ENCODE measurements at places on chromosomes 11 and 22. TPM values are rescaled to one million over a fixed set of nuclear protein-coding genes. Genes with fewer than 3 reads are reported as not detected.

Gene INS
- total RNA-seq, result not detected

Gene PTGDR2
- 0.18 TPM for total RNA-seq

Gene FAM227A
- total RNA-seq, result 0.13 TPM

Gene OR8G1
- total RNA-seq, result not detected

Gene TRIM49
- total RNA-seq, result not detected

Gene VPS26B
- total RNA-seq, result 28.6 TPM

Gene FOLR1
- total RNA-seq, result not detected

Gene NRGN
- total RNA-seq, result 0.99 TPM

Gene TYR
- not detected for total RNA-seq

Gene PGA3
- 0.55 TPM for total RNA-seq

DNA sequence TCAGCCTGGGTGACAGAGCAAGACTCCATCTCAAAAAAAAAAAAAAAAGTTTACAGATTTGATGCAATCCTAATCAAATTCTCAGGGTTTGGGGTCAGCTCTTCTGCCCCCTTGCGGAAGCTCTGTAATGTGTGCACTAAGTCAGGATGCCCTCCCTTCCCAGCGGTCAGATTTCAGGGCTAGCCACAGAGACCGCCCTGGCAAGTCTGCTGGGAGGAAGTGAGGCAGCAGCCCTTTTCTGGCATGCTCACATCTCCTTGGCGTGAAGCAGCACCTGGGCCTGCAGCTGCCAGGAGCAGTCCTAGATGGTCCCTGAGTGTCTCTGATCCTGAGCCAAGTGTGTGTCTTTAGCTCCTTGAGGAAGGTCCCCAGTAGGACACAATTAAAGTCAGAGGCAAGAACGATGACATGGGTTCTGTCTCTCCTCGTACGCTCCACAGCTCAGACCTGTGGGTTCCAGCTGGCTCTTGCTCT is 10.9 kb upstream of the APOBEC3C start:
- H3K27me3 ChIP-seq, result no peaks in the 10 kb centered on the region
- H3K27ac ChIP-seq, result no peak overlapping the region
- H3K4me1 ChIP-seq, result no peaks in the 10 kb centered on the region
- no peaks in the 10 kb centered on the region for H3K36me3 ChIP-seq
- DNase-seq, result peak; percentile 63

GRCh38 chr11:69087133-69087524 is 38.4 kb downstream of the TPCN2 start:
- no peak overlapping the region for H3K4me3 ChIP-seq
- no peaks in the 10 kb centered on the region for H3K4me1 ChIP-seq
- no peak overlapping the region for H3K27ac ChIP-seq
- DNase-seq, result no peak
- no peaks in the 10 kb centered on the region for H3K27me3 ChIP-seq

- H3K27ac ChIP-seq, result no peak overlapping the region
- no peaks in the 10 kb centered on the region for H3K36me3 ChIP-seq
- H3K4me3 ChIP-seq, result no peak overlapping the region
- DNase-seq, result no peak
- no peaks in the 10 kb centered on the region for H3K4me1 ChIP-seq
These were observed 48.2 kb downstream of the KCNC1 start for GRCh38 chr11:17782603-17783337.

DNA sequence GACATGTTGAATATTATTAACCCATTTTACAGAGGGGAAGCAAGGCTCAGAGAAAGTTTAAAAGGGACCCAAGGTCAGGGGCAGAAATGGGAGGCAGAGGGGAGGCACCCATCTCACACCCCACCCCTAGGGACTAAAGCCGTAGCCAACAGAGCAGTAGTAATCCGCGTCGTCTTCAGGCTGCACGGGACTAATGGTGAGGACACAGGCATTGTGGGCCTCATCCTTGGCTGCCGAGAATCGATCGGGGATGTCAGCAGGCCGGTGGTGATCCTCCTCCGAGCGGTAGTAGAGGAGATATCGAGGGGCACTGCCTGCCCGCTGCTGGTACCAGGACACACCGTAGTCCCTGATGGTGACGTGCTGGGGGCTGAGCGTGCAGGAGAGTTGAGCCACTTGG is 1.5 kb downstream of the VPREB3 start:
- H3K4me1 ChIP-seq, result no peaks in the 10 kb centered on the region
- DNase-seq, result no peak
- H3K27me3 ChIP-seq, result no peaks in the 10 kb centered on the region
- H3K4me3 ChIP-seq, result no peak overlapping the region
- H3K27ac ChIP-seq, result no peak overlapping the region

- H3K36me3 ChIP-seq, result no peaks in the 10 kb centered on the region
- no peaks in the 10 kb centered on the region for H3K27me3 ChIP-seq
- no peak for DNase-seq
- H3K4me3 ChIP-seq, result no peak overlapping the region
- no peak overlapping the region for H3K27ac ChIP-seq
- no peaks in the 10 kb centered on the region for H3K4me1 ChIP-seq
These were observed 1223.9 kb downstream of the BRD1 start for GRCh38 chr22:48603621-48604320.

GRCh38 chr11:125091877-125092664 is 19.4 kb downstream of the TMEM218 start:
- H3K27ac ChIP-seq, result no peak overlapping the region
- H3K4me3 ChIP-seq, result no peak overlapping the region
- no peak for DNase-seq
- H3K36me3 ChIP-seq, result peaks cover 2% of the 10 kb centered on the region

- no peaks in the 10 kb centered on the region for H3K36me3 ChIP-seq
- peaks cover 34% of the 10 kb centered on the region for H3K4me1 ChIP-seq
- DNase-seq, result no peak
- peak overlapping the region; percentile 86 for H3K27ac ChIP-seq
- H3K4me3 ChIP-seq, result no peak overlapping the region
These were observed 32.9 kb upstream of the TECTA start for GRCh38 chr11:121067962-121068647.

DNA sequence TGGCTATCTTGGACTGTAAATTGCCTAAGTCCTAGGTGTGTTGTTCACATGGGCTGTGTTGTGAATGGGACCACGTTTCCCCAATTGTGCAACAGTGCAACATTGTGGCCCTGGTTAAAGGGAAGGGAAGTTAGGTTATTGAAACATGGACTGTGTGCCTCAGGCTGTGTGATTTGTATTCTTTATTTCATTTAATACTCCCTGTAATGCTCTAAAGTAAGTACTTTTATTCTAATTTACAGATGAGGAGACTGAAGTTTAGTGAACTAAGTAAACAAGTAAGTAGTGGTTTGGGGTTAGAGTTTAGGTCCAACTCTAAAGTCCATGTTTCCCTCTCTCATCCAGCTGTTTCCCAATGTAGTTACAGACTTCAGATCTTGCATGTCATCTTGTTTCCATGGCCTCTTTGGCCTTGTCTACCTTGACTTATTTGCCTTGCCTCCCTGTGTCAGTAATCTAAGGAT is 77.7 kb downstream of the STIM1 start:
- no peaks in the 10 kb centered on the region for H3K36me3 ChIP-seq
- peak overlapping the region; percentile 73 for H3K27ac ChIP-seq
- no peak for DNase-seq
- no peaks in the 10 kb centered on the region for H3K27me3 ChIP-seq
- no peak overlapping the region for H3K4me3 ChIP-seq

- H3K27me3 ChIP-seq, result no peaks in the 10 kb centered on the region
- no peaks in the 10 kb centered on the region for H3K36me3 ChIP-seq
- H3K4me3 ChIP-seq, result no peak overlapping the region
- no peak overlapping the region for H3K27ac ChIP-seq
- no peaks in the 10 kb centered on the region for H3K4me1 ChIP-seq
These were observed 9.2 kb downstream of the MAPK1 start for GRCh38 chr22:21858025-21858764.

DNA sequence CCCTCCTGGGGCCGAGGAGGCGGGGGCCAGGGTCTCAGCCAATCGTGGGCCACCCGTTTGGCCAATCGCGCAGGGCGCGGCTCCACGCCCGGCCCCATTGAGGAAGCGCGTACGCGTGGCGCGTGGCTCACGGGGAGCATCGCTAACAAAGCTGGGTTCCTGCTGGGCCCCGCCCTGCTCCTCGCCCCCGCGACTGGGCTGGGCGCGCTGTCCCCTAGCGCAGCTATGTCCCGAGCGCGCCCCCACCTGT is 614 bp upstream of the ASCL2 start:
- no peaks in the 10 kb centered on the region for H3K36me3 ChIP-seq
- no peak overlapping the region for H3K4me3 ChIP-seq
- no peaks in the 10 kb centered on the region for H3K27me3 ChIP-seq
- DNase-seq, result peak; percentile 55
- H3K27ac ChIP-seq, result no peak overlapping the region

DNA sequence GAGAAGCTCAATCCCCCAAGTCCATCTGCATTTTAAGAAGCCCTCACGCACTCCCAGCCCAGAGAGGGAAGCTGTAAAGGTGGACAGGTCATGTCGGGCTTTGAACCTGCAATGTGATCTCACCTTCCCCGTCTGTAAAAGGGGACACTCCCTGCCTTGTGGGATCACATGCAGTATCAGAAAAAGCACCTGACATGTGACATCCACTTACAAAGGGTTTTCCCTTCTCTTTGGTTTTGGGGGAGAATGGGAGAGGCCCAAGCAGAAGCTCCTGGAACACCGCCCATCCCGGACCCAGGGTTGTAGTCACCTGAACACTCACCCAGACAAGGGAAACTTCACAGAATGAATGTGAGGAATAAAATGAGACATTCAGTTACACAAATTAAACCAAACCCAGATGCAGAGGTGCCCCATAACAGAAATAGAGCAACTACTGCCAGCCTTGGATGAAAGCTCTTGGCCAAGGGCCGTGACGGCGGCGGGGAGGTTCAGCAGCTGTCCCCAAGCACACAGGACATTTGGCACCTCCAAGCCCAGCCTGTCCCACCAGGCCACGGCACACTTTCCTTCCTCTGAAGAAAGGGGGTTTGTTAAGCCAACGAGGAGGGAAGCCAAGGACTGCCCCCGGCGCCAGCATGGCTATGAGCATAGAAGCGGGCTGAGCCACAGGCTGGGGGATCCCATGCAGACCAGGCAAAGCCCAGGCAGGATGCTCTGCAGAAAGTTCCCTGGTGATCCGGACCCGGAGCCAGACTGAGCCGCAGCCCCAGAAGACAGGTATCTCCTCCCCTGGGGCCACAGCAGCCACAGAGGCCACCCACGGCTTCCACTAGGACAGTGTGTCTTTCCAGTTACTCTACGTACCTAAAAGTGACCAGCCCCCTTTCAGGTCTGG is 3.8 kb downstream of the BID start:
- peak; percentile 78 for DNase-seq
- H3K27ac ChIP-seq, result peak overlapping the region; percentile 96
- H3K4me3 ChIP-seq, result no peak overlapping the region
- H3K27me3 ChIP-seq, result no peaks in the 10 kb centered on the region
- H3K36me3 ChIP-seq, result no peaks in the 10 kb centered on the region

DNA sequence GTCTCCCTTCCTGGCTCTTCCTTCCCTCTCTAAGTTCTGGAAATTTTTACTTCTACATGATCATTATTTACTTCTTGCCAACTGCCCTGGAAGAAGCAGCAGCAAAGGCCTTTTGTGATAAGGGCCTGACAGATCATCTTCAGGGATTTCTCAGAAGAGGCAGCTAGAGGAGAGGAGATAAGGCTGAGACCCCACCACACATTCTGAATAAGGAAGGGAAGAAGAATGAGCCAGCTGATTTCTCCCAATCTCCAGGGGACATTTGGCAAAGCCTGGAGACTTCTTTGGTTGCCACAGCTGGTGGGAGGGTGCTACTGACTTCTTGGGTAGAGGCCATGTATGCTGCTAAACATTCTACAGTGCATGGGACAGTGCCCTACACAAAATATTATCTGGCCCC is 122.4 kb upstream of the OR9Q1 start:
- H3K36me3 ChIP-seq, result no peaks in the 10 kb centered on the region
- H3K27ac ChIP-seq, result no peak overlapping the region
- no peak overlapping the region for H3K4me3 ChIP-seq
- no peak for DNase-seq

GRCh38 chr11:95599959-95600586 is 189.5 kb downstream of the FAM76B start:
- H3K27me3 ChIP-seq, result no peaks in the 10 kb centered on the region
- H3K36me3 ChIP-seq, result no peaks in the 10 kb centered on the region
- H3K27ac ChIP-seq, result no peak overlapping the region
- H3K4me3 ChIP-seq, result no peak overlapping the region

GRCh38 chr11:83473743-83474142 is 187.6 kb upstream of the CCDC90B start:
- no peaks in the 10 kb centered on the region for H3K27me3 ChIP-seq
- no peak overlapping the region for H3K27ac ChIP-seq
- no peaks in the 10 kb centered on the region for H3K36me3 ChIP-seq
- no peak overlapping the region for H3K4me3 ChIP-seq
- DNase-seq, result no peak

DNA sequence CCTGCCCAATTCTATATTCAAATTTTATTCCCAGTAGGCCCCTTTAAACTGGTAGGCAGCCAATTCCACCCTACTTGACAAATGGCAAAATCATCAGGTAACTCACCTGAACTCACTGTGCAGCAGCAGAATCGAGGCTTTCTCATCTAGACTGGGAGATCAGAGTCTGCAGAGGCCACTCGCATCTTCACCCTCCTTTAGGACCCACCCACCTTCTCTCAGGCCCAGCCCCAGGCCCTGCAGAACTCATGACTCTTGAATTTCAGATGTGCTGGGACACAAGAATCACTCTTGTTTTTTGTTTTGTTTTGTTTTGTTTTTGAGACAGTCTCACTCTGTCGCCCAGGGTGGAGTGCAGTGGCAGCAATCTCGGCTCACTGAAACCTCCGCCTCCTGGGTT is 38.8 kb downstream of the MICAL3 start:
- no peak for DNase-seq
- no peaks in the 10 kb centered on the region for H3K4me1 ChIP-seq
- no peak overlapping the region for H3K27ac ChIP-seq
- no peak overlapping the region for H3K4me3 ChIP-seq
- no peaks in the 10 kb centered on the region for H3K36me3 ChIP-seq

Measured in right lobe of liver (tissue), 6 donors.